ENCODE measurements at places on chromosomes 5 and 9. TPM values are rescaled to one million over a fixed set of nuclear protein-coding genes. Genes with fewer than 3 reads are reported as not detected.

Gene CAPSL
- not detected for total RNA-seq

Gene CAMK2A
- 0.93 TPM for total RNA-seq

Gene ABO
- 114 TPM for total RNA-seq

Gene MARCOL
- not detected for total RNA-seq

DNA sequence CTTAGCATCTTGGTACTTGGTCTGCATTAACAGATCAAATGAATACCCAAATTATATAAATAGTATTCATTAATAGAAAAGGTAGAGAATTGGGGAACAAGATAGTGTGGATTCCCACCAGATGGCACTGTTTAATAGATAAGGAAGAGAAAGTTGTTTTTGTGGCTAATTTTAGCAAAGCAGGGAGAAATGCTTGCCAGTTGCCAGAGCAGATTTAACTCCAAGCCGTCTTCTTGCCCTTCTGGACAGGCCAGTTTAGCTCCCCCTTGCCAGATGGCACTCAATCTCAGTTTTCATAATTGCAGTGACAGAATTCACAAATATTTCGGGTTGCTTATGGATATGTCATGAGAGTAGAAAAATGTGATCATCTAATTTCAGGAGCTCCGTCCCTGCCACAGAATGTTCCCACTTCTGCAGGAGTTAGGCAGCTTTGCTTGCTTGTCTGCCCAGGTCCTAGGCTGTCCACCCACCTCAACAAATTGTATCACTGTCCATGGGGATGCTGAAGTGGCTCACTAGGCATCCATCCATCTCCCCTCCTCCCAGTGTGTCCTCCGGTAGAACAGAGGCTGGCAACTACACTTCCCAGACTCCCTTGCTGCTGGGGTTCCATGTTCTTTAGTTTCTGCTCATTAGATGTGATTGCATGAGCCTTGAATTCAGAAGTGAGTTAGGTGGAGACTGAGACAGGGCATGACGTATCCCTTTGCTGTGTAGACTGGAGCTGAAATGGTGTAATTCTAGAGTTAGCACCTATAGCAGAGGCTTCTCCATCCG, 11.8 kb upstream of the HEXB start:
- DNase-seq: no peak

DNA sequence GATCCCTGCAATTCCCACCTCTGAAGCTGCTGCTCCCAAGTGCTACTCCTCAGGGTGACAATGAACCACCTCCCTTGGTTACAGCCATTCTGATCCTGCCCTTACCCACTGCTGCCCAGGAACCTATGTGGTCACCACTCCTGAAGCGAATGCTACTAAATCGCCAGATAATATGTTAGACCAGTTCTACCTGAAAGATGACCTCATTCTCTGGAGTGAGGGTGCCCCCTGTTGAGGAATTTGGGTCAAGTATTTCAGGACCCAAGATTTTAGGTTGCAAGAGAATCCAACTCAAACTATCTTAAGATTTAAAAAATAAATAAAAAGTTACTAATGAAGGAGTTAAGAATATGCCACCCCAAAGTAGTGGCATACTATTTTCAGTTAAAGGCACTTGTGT, 5.8 kb upstream of the SNAPC3 start:
- DNase-seq: peak; percentile 84

- no peak for DNase-seq
These were observed 171.8 kb downstream of the SEMA5A start for GRCh38 chr5:9374025-9374424.

- DNase-seq: peak; percentile 74
These were observed 1.9 kb downstream of the ALDH1B1 start for GRCh38 chr9:38394416-38394815.

- no peak for DNase-seq
These were observed 22.4 kb upstream of the NREP start for GRCh38 chr5:111779260-111779921.

- DNase-seq: no peak
These were observed 68.9 kb upstream of the EQTN start for GRCh38 chr9:27365707-27366376.

- DNase-seq: no peak
These were observed 26.1 kb upstream of the CSF1R start for GRCh38 chr5:150112201-150113046.

DNA sequence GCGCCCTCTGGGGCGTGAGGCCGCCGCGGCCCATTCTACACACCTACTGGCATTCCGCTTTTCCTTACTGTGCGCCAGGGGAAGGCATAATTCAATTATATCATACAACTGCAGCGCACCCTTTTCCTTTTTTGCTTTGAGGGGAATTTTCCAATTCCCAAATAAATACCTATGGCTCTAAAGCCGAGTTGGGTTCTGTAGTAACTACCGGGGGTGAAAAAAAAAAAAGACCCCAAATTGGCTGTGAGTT, 34.1 kb upstream of the NFIB start:
- DNase-seq: no peak

DNA sequence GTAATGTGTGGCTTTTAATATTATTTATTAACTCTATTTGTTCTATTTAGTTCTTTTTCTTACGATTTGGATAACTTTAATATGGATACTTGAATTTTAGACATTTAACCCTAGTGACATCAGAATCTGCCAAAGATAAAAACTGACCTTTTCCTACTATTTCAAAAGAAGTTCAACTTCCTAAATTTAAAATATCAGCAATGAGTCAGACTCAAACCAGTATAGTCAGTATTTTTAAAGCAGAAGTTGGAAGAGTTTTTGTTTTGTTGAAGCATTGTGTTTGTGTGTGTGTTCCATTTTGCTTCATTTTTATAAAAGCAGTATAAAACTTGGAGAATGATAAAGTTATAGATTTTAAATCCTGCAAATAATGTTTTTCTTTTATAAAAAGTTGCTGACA, 251.8 kb upstream of the RASA1 start:
- no peak for DNase-seq

DNA sequence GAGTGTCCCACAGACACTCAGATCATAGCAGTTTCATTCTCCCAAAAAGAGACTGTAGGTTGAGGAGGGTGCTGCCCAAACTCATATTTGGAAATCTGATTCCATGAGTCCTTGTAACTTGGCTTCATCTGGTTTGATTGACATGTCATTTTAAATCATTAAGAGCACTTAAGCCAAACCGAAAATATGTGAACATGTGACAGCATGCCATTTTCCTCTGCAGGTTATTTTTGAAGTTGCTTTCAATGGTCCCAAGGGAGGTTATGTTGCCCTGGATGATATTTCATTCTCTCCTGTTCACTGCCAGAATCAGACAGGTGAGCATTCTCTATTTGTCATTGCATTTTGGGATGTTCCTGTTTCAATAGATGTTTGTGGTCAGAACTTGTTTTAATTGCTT, 87.6 kb downstream of the MAMDC2 start:
- DNase-seq: no peak

DNA sequence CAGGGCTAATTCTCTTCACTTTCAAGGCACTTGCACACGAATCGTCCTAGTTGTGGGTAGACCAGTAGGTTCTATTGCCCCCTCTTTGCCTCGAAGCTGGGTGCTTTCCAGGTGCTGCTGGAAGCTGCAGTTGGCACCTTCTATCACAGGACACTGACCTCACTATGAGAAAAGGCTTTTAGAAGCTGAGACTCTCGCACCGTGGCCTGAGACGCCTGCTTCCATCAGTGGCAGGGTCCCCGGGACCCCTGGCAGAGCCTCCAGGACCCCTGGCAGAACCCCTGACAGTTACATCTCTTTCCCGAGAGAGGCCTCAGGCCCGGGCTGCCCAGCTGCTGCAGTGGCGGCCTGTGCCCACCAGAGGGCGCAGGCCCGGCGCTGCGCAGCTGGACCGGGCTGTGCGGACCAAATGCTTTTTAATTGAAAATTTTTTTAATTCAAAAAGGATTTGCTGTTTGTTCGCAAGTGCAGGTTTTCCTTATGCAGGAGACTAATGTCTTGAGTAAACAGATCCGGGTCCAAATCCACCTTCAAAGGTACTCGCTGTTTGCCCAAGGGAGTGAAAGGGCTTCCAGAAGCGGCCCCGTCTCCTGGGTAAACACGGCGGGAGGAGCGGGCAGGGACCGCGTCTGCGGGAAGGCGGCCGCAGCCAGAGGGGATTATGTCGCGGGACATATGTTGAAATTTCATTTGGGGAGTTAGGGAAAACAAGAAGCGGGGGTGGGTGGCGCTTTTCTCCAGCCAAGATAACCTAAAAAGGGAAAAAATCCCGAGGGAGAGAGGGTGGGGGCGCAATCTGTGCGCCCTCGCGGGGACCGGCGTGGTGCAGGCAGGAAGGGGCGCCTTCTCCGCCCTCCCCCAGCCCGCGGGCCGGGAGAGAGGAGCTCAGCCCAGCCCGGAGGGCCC, 114.5 kb upstream of the LMX1B start:
- DNase-seq: no peak

DNA sequence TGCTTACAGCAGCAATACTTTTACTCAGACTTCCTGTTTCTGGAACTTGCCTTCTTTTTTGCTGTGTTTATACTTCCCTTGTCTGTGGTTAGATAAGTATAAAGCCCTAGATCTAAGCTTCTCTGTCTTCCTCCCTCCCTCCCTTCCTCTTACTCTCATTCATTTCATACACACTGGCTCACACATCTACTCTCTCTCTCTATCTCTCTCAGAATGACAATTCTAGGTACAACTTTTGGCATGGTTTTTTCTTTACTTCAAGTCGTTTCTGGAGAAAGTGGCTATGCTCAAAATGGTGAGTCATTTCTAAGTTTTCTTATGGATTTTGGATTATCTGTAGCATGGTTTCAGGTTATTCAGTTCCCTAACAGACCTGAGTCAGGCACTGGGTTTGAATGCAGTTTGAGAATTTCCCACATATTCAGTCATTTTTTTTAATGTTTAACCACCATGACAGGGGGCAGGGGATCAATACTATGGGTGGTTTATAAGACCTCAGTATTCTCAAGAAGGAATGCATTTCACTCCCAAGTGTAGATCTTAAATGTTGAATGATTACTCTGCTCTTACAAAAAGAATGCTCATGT, at the start of gene IL7R:
Gene IL7R, plus strand, starts transcription at position 127 of the 587 bp plus-strand sequence. Its CDS starts 87 bp downstream, at position 214.
- DNase-seq: no peak

- no peak for DNase-seq
These were observed 24.6 kb downstream of the ALG2 start for GRCh38 chr9:99197124-99197630.

GRCh38 chr9:134214386-134214765, 50.0 kb upstream of the RNU6ATAC start:
- peak; percentile 38 for DNase-seq

DNA sequence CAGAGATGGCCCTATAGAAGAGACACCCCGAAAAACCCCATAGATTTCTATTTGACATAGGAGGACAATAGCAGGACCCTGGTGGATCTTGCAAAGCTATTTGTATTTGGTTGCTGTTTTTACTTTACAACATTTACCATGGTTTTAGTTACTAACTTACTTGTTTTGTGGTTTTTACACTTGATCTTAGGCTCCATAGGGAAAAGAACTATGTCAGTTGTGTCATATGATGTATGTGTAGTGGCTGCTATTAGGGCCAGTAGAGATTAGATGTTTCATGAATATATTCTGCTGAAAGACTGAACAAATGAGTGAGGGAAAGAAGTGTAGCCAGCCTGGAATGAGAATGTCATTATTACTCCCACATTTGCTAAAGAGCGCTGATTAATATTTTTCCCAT, 388.1 kb downstream of the SEMA5A start:
- DNase-seq: no peak

Measured in mucosa of descending colon (tissue), 3 donors.